ENCODE measurements at places on chromosomes 7 and 10.

- no peak for DNase-seq
These were observed 7.2 kb downstream of the TRPV6 start for GRCh38 chr7:142878315-142878714.

GRCh38 chr7:100465702-100466311 lies 1.7 kb upstream of the SPACDR start:
- DNase-seq: peak; percentile 67

GRCh38 chr10:32059472-32059871 lies 3.2 kb upstream of the KIF5B start:
- DNase-seq: no peak

- no peak for DNase-seq
These were observed 91.4 kb upstream of the CCDC71L start for GRCh38 chr7:106752367-106752766.

DNA sequence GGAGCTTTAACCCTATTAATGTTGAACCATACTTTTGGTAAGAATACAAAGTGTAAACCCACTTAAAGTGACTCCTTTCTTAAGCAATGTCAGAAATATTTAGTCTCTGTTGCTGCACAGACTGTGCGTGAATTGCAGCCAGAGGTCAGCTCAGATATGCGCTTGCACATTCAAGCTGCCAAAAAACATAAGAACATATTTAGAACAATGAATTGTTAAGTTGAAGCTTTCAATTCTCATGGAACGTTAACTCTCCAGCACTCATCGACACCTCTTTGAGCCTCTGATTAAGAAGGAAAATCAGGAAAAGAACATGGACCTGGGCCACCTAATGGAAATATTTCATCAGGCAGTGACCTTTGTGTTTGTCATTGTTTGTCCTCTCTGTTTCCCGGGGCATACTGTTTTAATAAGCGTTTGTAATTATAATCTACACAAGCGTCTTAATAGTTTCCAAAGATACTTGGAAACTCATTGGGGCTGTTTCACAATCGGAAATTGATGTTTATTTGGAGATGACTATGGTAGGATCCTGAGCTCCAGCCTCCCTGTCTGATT lies 193.0 kb upstream of the CELF2 start:
- DNase-seq: no peak

DNA sequence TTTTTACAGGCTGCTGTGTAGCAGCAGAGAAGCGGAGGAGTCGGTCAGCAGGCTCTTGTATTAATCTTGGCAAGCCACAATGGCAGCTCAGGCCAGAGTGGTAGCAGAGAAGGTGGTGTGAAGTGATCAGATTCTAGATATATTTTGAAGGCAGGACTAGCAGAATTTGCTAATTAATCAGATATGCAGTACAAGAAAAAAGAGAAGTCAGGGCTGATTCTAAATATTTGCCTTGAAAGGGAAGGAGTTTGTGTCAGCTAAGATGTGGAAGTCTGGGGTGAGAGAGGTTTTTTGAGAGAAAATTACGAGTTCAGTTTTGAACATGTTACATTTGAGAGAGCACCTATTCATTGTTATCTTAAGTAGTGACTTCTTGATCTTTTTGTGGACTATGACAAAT lies 176.3 kb downstream of the WNT2 start:
- peak; percentile 22 for DNase-seq

- no peak for DNase-seq
These were observed 146.9 kb downstream of the TPST1 start for GRCh38 chr7:66352071-66352470.

- DNase-seq: no peak
These were observed 148.1 kb downstream of the ARHGAP21 start for GRCh38 chr10:24575481-24576002.

- DNase-seq: no peak
These were observed 61.7 kb upstream of the ITGA8 start for GRCh38 chr10:15781381-15781960.

GRCh38 chr10:88989824-88990383 lies 694 bp upstream of the FAS start:
- DNase-seq: no peak

DNA sequence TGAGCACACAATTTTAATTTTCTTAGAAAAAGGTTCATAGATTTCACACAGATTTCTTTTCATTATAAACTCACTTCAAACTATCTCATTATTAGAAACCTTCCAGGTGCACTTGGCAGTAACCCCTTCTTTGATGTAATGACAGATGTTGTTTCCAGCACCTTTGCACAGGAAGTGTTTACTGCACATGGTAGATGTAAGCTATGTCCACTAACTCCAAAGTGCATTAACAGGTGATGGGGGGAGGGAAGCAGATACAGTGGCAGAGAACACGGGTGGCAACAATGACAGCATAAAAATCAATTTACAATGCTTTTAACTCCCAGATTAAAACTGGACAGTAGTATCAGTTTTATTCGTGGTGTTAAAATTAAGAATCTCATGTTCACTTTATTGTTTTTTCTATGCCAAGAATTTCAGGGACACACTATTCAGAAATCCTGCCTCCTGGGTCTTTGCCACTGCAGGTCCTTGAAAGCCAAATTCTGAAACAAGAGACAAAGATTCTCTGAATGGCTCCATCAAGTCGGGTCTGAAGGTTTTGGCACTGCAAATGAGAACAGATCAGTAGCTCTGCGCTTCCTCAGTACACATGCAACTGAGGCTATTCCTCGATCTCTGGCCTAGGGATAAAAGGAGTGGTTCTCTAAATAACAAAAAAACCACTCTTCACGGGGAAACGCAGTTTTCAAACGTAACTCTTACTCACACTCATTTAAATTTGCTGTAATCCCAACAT lies 187.7 kb downstream of the JAZF1 start:
- DNase-seq: no peak

- DNase-seq: no peak
These were observed 12.2 kb downstream of the TMEM184A start for GRCh38 chr7:1543826-1544177.

DNA sequence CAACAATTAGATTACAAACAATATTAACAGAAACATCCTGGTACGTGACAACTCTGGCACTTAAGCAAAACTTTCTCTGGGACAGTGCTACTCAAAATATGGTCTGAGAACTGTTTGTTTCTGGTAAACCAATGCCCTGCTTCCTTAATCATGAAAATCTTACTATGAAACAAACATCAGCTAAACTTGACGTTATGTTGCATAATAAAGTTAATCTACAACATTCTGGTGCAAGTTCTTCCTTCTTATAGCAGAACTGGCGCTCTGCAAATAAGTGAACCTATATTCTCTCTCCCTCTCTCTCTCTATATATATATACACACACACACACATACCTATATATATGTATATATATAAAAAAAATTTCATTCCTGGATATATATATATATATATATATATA lies 7.8 kb downstream of the C7orf33 start:
- DNase-seq: no peak

DNA sequence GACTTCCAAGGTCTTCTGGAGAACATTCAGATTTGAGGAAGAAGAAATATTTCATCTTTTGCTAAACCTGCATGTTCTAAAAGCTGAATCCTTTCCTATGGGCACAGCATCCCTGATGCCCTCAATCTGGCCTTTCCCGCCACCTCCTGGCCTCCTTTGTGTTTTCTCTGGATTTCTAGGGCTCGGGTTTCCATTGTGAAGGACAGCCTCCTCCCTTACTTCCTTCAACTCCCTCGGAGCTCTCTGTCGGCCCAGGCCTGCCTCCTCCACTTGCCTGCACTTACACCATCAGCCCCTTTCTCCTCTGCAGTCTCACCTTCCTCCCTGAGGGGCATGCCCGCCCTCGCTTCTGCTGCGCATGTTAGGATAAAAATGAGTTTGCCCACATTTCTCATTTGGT lies 75.4 kb downstream of the WIPF3 start:
- DNase-seq: no peak

DNA sequence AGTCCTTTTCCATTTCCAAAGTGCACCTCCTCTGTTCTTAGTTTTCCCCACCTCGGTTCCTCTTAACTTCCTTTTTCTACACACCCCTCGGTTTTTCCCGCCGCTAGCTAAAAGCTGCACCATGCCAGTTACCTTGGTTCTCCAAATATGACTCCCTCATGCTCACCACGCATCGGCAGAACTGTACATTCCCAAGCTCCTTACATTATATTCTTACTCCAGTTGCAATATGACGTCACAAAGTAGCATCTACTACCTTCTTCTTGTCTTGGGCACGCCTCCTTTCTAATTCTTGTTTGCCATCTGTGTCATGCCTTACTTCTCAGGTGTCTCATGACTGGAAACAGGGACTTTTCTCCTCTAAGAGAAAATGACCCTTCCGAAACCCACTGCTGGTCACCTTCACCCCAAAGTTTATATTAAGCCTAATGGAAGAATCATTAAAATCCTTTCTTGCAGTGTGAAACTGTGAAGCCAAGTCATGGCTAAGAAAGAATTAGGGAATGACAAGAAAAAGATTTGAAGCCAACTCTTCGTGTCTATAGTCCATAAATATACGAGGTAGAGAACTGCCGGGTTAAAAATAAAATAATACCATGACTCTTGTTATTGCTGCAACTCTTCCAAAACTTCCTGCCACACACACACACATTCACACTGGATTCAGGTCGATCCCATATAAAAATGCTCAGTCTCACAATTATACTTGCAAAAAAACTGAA lies 1.7 kb downstream of the ESYT2 start:
- DNase-seq: peak; percentile 72

DNA sequence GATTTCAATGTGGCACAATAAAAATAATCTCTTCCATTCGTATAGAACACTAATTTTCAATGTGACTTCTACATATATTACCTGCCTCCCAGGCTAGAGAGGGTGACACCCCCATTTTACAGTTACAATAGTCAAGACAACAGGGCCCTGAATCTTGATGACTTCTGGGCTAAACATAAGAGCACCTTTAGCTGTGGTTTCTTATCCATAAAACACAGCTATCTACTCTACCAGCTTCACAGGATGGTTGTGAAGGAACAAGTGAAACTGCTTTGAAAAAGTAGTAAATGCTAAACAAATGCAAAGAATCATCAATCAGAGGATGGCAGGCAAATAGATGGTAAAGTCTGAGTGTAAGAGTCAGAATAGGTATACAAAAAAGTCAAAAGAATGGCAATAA lies 3.6 kb upstream of the TLL2 start:
- DNase-seq: no peak

- no peak for DNase-seq
These were observed 80.0 kb upstream of the INSIG1 start for GRCh38 chr7:155217634-155218033.

DNA sequence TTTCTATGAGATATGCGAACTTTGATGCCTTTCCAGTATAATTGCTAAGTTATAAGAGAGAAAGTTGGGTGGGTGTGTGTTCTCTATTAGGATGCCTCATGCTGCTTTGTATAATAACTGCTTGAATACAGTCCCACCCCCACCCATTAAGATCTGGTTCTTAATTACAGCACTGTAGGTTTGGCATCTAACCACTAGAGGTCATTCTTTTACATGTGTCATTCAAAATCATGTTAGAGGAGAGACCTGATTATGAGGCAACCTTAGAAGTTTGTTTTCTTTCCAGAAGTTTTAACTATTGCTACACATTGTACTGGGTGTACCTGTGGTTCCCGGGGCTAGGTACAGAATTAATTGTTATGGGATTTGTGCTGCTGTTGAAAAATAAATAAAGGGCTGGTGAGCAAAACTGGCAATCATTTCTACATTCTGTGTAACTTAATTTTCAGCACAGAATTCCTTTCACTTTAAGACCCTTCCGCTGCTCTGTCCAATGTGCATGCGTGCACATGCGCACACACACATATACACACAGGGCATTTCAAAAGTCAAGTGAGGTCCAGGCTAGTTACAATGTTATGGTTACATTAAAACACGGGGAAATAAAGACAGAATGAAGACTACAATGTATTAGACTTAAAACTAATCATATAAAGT lies 1156.3 kb downstream of the SORCS3 start:
- peak; percentile 84 for DNase-seq

DNA sequence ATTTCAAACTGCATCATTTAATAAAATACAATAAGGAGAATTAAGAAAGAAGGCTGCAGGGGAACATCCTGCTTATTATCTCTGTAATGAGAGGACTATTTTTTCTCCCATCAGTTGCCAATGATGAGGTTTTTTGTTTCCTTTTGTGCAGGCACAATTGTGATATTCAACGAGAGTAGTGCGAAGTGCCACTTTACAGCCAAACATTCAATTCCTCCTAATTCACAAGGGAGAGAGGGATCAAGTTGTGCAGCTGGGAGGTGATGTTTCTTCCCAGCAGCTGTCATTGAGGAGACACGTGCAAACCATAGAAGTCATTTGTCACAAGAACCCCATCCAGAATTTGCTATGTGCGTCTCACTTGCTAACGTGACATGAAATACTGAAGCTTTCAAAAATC lies 81.6 kb upstream of the ICA1 start:
- DNase-seq: no peak

GRCh38 chr7:101779267-101779666 lies 38.2 kb upstream of the CUX1 start:
- no peak for DNase-seq

GRCh38 chr7:106824458-106824857 lies 40.6 kb upstream of the PIK3CG start:
- DNase-seq: no peak

- DNase-seq: no peak
These were observed at the start of gene TBX20 for GRCh38 chr7:35253710-35254495. Gene TBX20, minus strand, starts transcription at chr7:35254100. Its CDS starts 480 bp downstream, at chr7:35253620.

GRCh38 chr7:39845006-39845405 lies 105.0 kb upstream of the CDK13 start:
- DNase-seq: no peak

GRCh38 chr10:31611161-31611560 lies 292.1 kb downstream of the ZEB1 start:
- DNase-seq: no peak

DNA sequence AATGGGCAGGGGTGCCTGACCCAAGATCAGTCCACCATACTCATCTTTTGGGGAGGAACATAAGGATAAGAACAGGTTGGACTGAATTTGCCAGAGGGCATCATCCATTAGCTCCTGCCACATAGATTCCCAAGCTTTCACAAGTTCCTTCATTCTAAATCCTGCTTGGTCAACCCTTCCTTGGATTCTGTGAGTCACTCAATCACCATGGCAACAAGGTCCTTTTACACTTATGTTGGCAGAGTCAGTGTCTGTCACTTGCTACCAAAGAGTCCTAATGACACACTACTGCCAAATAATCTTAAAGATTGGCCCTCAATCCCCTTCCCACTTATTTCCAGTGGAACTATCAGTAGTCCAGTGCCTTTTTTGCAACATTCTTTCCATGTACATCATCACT lies 5.0 kb upstream of the LGI1 start:
- no peak for DNase-seq

DNA sequence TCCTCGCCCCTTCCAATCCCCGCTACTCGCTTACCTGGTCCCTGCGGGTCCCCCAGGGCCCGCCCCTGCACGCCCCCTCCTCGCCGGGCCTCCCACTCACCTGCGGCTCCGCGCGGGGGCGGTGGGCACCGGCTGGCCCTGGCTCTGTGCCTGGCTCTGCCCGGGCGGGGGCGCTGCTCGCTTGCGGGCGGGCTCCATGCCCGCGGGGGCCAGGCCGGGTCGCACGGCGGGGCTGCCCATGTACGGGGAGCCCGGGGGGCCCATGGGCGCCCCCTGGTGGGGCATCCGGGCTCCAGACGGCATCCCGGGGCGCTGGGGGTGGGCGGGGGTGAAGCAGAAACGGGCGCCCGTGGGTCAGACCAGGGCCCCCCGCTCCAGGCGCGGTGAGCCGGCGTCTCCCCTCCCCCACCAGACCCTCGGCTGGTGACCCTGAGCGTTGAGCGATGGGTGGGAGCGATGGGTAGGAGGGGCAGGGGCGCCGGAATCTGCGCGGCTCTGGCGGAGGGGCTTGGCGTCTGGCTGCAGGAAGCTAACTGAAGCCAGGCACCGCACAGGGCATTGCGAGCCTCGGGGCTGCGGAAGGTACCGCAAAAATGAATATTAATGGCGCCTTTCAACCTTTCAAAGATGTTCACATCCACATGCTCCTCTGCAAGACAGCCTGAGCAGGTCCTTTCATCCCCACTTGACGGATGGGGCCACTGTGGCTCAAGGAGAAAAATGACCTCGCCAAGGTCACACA lies 3.0 kb downstream of the SMARCD3 start:
- DNase-seq: no peak

All from Kasumi-1 (cell line).